ENCODE measurements at places on chromosomes 6 and 20. TPM values are rescaled to one million over a fixed set of nuclear protein-coding genes. Genes with fewer than 3 reads are reported as not detected.

DNA sequence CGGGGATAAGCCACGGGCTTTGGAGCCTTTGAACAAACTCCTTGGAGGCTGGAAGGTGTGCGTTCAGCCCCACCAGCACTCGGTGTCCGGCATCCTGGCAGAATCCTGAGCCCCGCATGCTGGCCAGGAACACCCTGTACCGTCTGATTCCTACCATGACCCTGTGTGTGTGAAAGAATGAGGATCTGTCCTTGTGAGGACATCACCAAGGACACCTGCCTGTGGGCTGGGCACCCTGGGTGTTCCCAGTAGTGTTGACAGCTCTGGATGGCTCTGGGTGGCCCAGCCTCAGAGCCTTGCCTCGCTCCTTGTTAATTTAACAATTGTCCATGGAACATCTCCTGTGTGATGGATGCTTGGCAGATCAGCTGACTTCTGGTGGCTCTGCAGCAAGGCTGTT lies 234.3 kb downstream of the QKI start:
- peaks cover 8% of the 10 kb centered on the region for H3K27me3 ChIP-seq
- H3K36me3 ChIP-seq: no peaks in the 10 kb centered on the region
- H3K27ac ChIP-seq: no peak overlapping the region
- no peak overlapping the region for H3K4me3 ChIP-seq

DNA sequence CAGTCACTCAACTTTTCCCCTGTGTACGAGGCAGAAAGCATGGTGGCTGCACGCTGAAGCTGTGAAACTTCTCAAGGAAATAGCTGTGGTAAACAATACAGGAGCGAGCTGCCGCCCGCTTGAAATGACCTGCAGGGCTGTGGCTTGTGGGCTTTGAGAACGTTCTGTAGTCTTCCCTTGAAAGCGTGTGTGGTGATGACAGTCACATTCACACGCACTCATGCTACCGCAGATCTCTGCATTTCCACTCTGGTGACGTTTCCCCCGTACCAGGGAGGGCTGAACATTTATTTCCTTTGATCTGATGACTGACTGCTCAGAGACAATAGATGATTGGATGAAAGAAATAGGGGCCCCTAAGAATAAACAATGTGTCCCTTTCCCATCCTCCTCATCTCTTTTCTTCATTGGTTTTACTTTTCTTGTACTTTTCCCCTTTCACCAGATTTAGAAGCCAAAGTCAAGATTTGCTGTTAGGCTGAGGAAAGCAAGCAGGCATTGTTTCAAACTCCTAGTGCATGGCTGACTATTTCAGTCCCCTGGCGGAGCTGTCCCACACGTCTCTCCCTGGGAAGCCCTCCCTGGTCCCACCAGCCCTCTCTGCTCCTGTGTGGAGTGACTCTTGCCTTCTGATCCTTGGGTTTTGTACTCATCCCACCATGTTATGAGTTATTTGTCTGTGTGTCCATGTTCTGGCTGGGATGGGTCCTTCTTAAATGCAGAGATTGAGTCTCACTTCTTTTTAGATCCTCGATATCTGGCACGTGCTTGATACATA lies 3.9 kb downstream of the SYTL3 start:
- no peak overlapping the region for H3K4me3 ChIP-seq
- no peaks in the 10 kb centered on the region for H3K36me3 ChIP-seq
- H3K4me1 ChIP-seq: peaks cover 15% of the 10 kb centered on the region
- DNase-seq: peak; percentile 42

PPP1R16B gene
- total RNA-seq: 0.31 TPM

GRCh38 chr6:551405-551804 lies 105.5 kb downstream of the HUS1B start:
- H3K4me3 ChIP-seq: no peak overlapping the region
- DNase-seq: no peak
- H3K4me1 ChIP-seq: peaks cover 10% of the 10 kb centered on the region
- H3K36me3 ChIP-seq: peaks cover 26% of the 10 kb centered on the region
- no peaks in the 10 kb centered on the region for H3K27me3 ChIP-seq

RPL7L1 gene
- 83.4 TPM for total RNA-seq

DNA sequence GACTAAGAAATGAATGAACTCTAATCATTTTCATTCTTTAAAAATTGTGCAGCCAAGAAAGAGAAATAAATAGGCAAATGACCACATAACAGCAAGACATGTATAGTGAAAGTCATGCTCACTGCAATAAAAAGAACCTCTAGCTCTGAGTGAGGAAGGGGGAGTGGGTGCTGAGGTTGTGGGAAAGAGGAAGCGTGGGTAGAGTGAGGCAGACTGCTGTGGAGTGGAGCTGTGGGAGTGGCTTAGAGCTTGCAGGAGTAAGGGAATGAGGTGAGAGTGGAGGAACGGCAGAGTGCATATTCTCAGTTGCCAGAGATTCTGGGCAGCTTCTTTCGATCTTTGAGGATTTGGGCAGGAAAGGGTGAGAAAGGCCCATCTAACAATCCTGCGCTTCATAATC lies 10.4 kb downstream of the DEFB129 start:
- H3K27ac ChIP-seq: no peak overlapping the region
- H3K4me1 ChIP-seq: no peaks in the 10 kb centered on the region
- no peak overlapping the region for H3K4me3 ChIP-seq
- H3K36me3 ChIP-seq: no peaks in the 10 kb centered on the region
- DNase-seq: no peak
- peaks cover 27% of the 10 kb centered on the region for H3K27me3 ChIP-seq

DNA sequence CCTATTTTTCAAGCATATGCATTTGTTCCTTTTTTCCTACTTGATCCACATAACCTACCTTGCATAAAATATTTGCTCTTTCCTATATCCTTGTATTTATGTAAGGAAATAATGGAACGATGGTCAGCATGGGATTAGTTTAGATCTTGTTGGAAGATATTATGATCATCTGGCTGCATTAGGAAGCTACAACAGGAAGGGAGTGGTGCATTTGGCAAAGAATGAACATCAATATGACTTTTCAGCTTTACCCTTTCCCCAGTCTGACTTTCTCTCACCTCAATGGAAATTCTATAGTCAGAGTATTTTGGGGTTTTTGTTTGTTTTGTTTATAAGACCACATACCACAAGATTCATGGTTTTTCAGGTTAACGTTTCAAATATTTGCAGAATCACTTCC lies 66.0 kb downstream of the HS3ST5 start:
- no peak overlapping the region for H3K27ac ChIP-seq
- H3K4me1 ChIP-seq: no peaks in the 10 kb centered on the region
- H3K27me3 ChIP-seq: peaks cover 11% of the 10 kb centered on the region
- no peak overlapping the region for H3K4me3 ChIP-seq
- H3K36me3 ChIP-seq: peaks cover 4% of the 10 kb centered on the region

DNA sequence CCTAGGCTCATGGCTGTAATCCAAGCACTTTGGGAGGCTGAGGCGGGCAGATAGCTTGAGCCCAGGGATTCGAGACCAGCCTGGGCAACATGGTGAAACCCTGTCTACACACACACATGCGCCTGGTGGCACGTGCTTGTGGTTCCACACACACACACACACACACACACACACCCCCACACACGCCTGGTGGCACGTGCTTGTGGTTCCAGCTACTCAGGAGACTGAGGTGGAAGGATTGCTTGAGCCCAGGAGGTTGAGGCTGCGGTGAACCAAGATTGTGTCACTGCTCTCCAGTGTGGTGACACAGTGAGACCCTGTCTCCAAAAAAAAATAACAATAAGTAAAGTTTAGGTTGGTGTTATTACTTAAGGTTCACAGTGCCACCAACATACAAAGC lies 165.8 kb downstream of the ZFAND3 start:
- no peak overlapping the region for H3K27ac ChIP-seq
- no peak for DNase-seq
- peaks cover 47% of the 10 kb centered on the region for H3K4me1 ChIP-seq
- no peaks in the 10 kb centered on the region for H3K27me3 ChIP-seq
- H3K36me3 ChIP-seq: no peaks in the 10 kb centered on the region

DNA sequence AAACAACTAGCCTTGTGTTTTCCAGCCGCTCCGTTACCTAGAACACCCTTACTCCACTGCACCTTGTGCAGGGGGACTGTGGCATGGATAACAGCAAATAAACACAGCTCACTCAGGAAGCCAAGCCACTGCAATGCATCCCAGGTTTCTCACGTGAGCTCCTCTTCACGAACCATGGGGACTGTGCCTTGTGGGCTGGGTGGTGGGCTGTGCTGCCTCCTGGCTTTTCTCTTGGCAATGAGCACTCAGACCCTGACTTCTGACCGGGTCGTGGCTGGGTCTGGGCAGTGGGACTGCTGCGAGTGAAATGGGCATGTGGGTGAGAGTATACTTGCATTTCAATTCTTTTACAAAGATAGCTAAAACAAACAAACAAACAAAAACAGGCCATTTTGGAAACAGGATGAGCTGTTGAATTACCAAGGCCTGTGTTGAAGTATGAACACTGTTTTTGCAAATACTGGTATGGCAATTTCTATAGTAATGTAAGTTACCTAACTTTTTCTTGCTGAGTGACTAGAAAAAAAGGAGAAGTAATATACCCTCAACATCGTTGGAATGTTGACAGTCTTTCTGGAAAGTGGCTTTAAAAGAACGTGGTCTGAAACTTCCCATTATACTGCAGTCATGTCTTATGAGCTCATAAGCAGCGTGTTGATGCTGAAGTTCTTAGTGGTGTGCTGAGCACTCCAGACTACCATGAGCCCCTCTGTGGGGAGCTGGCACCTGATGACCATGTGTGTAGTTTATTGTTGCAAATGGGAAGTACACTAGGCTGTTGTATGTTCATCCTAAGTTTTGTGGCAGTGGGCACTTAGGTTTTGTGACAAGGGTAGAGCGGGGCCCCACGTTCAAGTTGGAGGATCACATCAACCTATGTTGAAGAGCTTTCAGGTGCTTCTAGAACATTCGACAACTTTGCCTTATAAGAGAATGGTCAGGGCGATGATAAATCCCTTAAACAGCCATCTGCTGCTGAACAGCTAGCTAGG lies 120.4 kb downstream of the ARMC2 start:
- no peak for DNase-seq
- no peaks in the 10 kb centered on the region for H3K27me3 ChIP-seq

DNA sequence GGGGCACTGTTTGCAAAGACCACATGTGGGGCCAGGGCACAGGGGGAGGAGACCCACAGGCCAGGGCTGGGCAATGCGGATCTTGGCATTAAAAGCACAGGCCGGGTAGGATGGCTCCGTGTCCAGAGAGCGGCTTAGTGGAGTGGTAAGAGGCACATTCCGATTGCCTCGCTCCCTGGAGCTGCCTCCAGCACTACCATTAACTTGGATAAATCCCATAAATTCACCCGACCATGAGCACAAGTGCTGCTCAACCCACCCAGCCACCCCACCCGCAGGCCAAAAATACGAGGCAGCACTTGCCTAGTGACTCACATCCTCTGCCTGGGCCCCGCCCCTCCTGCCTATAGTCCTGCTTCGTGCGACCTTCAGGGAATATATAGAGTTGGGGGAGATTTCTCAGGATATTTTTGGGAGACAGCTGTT lies 67.5 kb upstream of the QKI start:
- peaks cover 2% of the 10 kb centered on the region for H3K4me1 ChIP-seq
- H3K36me3 ChIP-seq: no peaks in the 10 kb centered on the region
- no peak for DNase-seq
- H3K27ac ChIP-seq: no peak overlapping the region

DNA sequence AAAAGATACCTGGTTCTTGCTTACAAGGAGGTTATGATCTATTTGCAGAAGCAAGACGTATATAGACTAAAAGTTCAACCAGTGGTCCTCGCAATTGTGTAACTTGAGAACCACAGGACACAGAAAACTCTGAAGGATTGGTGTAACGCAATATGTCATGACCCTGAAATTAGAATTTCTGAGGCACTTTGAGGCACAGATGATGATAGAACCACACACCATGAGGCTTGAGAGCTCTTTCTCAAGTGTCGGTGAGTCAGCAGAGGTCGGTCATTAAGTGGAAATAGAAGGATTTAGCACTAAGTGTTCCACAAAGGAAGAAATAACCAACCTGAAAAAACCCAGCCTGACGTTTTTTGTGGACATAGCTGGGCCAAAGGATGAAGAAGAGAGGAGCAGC lies 15.3 kb upstream of the CCN2 start:
- no peaks in the 10 kb centered on the region for H3K36me3 ChIP-seq
- no peaks in the 10 kb centered on the region for H3K27me3 ChIP-seq
- peaks cover 5% of the 10 kb centered on the region for H3K4me1 ChIP-seq
- no peak for DNase-seq
- no peak overlapping the region for H3K27ac ChIP-seq
- H3K4me3 ChIP-seq: no peak overlapping the region

- H3K27me3 ChIP-seq: no peaks in the 10 kb centered on the region
- H3K4me1 ChIP-seq: no peaks in the 10 kb centered on the region
- H3K27ac ChIP-seq: no peak overlapping the region
- DNase-seq: no peak
- H3K4me3 ChIP-seq: no peak overlapping the region
- peaks cover 10% of the 10 kb centered on the region for H3K36me3 ChIP-seq
These were observed 477.3 kb downstream of the UTRN start for GRCh38 chr6:144762469-144762868.

IL20RA gene
- total RNA-seq: 0.90 TPM

GRCh38 chr20:4861961-4862360 lies 139.3 kb downstream of the SLC23A2 start:
- no peak overlapping the region for H3K27ac ChIP-seq
- no peak overlapping the region for H3K4me3 ChIP-seq
- peaks cover 29% of the 10 kb centered on the region for H3K36me3 ChIP-seq
- no peaks in the 10 kb centered on the region for H3K27me3 ChIP-seq

DNA sequence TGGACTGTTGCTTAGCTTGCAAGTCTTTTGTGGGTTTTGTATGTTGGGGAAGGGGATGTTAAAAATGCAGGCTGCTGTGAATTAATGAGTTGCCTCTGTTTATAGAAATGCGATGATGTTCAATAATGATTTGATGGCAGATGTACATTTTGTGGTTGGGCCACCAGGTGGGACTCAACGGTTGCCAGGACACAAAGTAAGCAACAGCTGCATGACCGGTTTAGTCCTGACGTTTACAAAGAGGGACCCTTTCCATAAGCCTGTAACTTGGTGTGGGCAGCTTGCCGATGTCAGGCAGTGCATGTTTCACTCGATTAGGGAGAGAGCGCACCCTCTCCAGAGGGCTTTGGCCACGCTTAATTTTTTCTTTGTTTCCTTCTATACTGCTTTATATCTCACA lies 1.3 kb downstream of the BTBD3 start:
- H3K27ac ChIP-seq: peak overlapping the region; percentile 67
- H3K4me1 ChIP-seq: peaks cover 67% of the 10 kb centered on the region
- peak overlapping the region; percentile 79 for H3K4me3 ChIP-seq
- no peaks in the 10 kb centered on the region for H3K27me3 ChIP-seq

DNA sequence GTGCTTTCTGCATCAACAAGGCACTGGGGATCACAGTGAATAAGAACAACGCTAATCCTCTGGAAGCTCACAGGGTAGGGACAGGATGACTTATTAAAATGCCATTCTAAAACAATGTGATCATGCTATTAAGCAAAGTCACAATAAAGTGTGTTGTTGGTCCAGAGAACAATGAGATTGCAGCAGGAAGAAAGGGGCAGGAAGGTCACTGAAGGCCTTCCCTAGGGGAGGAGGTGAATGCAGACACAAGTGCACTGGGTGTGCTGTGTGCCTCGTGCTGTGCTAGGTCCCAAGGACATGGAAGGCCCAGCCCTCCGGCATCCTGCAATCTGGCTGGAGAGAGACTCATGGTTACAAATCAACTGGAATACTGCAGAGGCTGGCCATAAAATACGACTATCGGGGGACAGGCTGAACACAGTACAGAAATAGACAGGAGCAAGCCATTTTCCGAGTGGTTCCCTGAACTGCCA lies 55.7 kb downstream of the LYRM4 start:
- H3K27ac ChIP-seq: peak overlapping the region; percentile 39
- no peaks in the 10 kb centered on the region for H3K36me3 ChIP-seq
- H3K4me1 ChIP-seq: peaks cover 36% of the 10 kb centered on the region
- H3K4me3 ChIP-seq: no peak overlapping the region
- DNase-seq: no peak

SLC17A2 gene
- 0.21 TPM for total RNA-seq

- H3K4me3 ChIP-seq: no peak overlapping the region
- no peaks in the 10 kb centered on the region for H3K36me3 ChIP-seq
- H3K27me3 ChIP-seq: no peaks in the 10 kb centered on the region
- H3K4me1 ChIP-seq: peaks cover 25% of the 10 kb centered on the region
These were observed 8.4 kb downstream of the FRS3 start for GRCh38 chr6:41771058-41771983.
